ENCODE measurements at places on chromosomes 13 and 19. TPM values are rescaled to one million over a fixed set of nuclear protein-coding genes. Genes with fewer than 3 reads are reported as not detected.

The C5AR2 gene
- total RNA-seq, result 0.21 TPM

DNA sequence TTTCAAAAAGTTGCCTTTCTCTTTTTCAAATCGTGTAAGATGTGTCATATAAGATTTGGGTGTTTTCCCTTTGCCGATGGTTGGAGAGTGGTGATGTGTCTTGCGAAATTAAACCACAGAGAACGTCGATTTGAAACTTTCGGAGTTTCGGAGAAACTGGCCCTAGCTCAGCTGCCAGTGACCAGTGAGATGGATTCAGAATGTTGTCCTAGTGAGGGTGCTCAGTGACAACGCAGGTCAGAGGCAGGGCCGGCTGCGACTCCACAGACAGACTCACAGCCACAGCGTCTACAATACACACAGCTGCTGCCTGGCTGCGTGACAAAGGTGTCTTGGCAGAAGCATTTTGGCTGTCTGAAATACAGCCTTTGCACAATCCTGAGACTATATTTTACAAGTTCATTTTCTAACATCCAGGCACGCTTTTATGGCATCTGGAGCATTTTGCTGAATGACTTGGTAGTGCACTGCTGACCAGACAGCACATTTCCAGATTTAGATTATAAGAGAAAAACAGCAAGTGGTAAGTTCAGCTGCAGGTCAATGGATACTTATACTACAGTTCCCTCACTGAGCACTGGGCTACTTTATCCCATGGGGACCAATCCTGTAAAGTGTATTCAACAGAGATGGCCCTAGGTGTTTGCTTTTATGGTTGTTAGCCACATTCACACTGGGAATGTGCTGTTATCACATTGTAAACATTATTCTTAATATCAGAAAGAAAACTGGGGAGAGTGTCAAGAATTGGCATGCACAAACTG is 207.5 kb downstream of the KCNRG start:
- H3K27ac ChIP-seq, result no peak overlapping the region
- H3K36me3 ChIP-seq, result no peaks in the 10 kb centered on the region
- no peak overlapping the region for H3K4me3 ChIP-seq
- peaks cover 12% of the 10 kb centered on the region for H3K27me3 ChIP-seq
- H3K4me1 ChIP-seq, result peaks cover 17% of the 10 kb centered on the region

DNA sequence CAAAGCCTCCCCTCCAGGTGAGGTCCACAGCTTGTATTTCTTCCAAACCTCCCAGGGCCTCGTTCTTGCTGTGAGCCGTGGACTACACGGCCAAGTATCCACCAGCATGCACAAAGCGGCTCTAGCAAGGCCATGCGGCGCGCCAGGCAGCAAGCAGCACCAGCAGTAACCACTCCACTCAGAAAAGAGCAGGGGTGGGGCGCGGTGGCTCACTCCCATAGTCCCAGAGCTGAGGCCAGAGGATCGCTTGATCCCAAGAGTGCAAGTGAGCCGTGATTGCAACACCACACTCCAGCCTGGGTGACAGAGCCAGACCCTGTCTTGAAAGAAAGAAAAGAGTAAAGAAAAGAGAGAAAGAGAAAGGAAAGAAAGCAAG is 4.7 kb downstream of the CCDC8 start:
- H3K36me3 ChIP-seq, result no peaks in the 10 kb centered on the region
- no peak for DNase-seq

DNA sequence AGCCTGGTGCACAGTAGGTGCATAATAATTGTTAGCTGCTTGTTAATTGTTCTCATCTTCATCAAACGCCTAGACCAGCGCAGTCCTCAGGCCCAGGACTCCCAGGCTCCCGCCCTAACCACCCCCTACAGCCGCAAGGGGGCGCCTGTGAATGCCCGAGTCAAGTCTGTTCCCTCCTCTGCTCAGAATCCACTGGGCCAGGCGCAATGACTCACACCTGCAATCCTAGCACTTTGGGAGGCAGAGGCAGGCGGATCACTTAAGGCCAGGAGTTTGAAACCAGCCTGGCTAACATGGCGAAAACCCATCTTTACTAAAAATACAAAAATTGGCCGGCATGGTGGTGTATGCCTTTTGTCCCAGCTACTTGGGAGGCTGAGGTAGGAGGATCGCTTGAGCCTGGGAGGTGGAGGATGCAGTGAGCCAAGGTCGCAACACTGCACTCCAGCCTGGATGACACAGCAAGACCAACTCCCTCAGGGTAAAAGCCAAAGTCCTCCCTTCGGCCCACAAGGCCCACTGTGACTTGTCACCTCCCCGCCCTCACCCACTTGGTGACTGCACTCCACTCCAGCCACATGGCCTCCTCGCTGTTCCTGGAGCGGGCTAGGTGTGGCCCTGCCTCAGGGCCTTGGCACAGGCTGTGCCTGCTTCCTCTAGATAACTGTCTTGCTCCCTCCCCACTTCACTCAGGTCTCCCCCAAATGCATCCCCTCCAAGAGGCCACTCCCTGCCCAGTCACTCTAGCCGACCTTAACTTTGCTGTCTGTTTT is 9.1 kb downstream of the ZNF653 start:
- peak; percentile 73 for DNase-seq
- H3K27me3 ChIP-seq, result no peaks in the 10 kb centered on the region
- H3K4me1 ChIP-seq, result peaks cover 4% of the 10 kb centered on the region
- H3K36me3 ChIP-seq, result peaks cover 15% of the 10 kb centered on the region
- H3K27ac ChIP-seq, result peak overlapping the region; percentile 16

DNA sequence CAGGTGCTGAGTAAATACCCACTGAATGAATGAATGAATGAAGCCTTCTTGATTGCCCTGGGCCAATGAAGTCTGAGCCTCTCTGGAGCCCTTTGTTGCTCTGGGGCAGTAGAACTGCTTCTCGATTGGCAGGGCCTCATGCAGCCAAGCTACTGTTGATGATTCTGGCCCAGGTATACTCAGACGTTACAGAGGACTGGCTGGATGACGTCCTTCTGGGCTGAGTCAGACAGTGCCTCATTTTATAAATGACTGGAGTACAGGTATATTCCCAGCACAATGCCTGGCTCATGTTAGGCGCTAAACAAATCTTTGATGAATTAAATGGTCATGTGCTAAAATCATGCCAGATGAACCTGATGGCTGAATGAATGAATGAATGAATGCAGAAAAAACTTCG is 243.8 kb upstream of the MAB21L1 start:
- H3K4me3 ChIP-seq, result no peak overlapping the region
- H3K36me3 ChIP-seq, result no peaks in the 10 kb centered on the region
- H3K27me3 ChIP-seq, result peaks cover 4% of the 10 kb centered on the region
- DNase-seq, result no peak
- H3K27ac ChIP-seq, result no peak overlapping the region

- H3K27me3 ChIP-seq, result no peaks in the 10 kb centered on the region
These were observed 491.3 kb upstream of the KLF12 start for GRCh38 chr13:74625541-74625940.

GRCh38 chr13:97977982-97978381 is 24.5 kb downstream of the IPO5 start:
- H3K4me3 ChIP-seq, result peak overlapping the region; percentile 94
- H3K27ac ChIP-seq, result no peak overlapping the region
- H3K4me1 ChIP-seq, result peaks cover 47% of the 10 kb centered on the region
- DNase-seq, result no peak
- peaks cover 17% of the 10 kb centered on the region for H3K36me3 ChIP-seq
- no peaks in the 10 kb centered on the region for H3K27me3 ChIP-seq

DNA sequence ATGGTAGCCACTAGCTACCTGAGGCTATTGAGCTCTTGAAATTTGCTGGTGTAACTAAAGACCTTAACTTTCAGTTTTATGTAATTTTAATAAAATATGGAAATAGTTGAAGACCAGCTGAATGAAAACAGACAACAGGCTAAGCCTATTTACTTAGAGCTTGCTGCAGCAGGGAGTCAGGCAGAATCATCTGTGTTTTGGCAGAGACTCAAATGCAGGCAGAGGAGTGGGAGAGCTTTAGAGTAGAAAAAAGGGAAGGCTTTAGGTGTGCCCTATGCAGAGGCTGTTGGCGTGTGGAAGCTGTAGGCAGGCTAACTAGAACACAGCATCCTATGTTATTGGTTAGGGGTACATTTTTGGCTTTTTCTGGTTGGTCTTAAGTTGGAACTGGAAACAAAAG is 304.9 kb upstream of the NBEA start:
- no peak overlapping the region for H3K27ac ChIP-seq
- H3K4me1 ChIP-seq, result no peaks in the 10 kb centered on the region
- no peaks in the 10 kb centered on the region for H3K27me3 ChIP-seq
- H3K4me3 ChIP-seq, result no peak overlapping the region
- no peaks in the 10 kb centered on the region for H3K36me3 ChIP-seq

DNA sequence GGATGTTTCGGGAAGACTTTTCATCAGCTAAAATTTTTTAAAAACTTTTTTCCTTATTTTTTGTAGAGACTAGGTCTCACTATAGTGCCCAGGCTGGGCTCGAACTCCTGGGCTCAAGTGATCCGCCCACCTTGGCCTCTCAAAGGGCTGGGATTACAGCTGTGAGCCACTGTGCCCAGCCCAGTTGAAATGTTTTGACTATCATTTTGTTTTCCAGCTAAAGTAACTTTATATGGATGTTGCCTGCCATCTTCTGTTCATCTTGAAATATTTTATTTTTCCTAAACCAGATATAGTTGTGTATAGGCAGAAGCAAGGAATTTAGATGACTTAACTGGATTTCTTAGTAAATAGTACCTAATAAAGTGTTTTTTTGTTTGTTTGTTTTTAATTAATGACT is 7.0 kb downstream of the CAB39L start:
- H3K4me3 ChIP-seq, result no peak overlapping the region
- no peaks in the 10 kb centered on the region for H3K4me1 ChIP-seq
- no peak for DNase-seq
- H3K36me3 ChIP-seq, result no peaks in the 10 kb centered on the region

The LSM7 gene
- 144 TPM for total RNA-seq

The APC2 gene
- not detected for total RNA-seq

GRCh38 chr13:73194310-73194709 is 135.5 kb downstream of the KLF5 start:
- no peak overlapping the region for H3K27ac ChIP-seq
- peaks cover 10% of the 10 kb centered on the region for H3K4me1 ChIP-seq
- no peak for DNase-seq
- no peak overlapping the region for H3K4me3 ChIP-seq
- peaks cover 2% of the 10 kb centered on the region for H3K27me3 ChIP-seq

The GPC5 gene
- not detected for total RNA-seq

DNA sequence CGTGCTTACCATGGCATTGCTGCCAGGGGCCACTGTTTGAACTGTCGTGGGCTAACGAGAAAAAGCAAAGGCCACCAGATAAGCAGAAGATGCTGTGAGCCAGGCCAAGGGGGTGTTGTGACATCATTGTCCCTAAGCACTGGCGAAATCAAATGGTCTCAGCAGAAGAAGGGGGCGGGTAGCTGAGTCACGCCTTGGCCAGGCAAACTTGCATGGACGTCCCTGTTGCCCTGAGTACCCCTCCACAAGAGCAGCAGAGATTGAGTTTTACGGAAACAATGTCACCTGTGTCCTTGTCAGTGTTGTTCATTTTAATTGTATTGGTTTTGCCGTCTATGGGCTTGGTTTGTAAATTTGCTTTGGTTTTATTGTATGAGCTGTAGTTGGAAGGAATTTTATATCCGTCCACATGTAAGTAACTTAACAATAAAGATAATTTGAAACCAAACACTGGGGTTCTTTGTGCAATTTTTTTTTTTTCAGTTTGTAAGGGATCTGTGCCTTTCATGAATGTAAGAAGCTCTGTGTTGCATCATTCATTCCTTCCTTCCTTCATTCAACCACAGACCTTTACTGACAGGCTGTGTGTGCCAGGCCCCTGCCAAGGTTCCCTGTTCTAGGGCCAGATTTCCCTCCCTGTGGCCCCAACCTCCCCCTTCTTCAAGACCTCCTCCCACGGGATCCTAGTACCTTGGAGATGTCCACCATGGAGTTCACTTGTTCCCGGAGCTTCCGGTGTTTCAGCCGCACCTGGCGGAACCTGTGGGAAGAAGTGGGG is 12.3 kb downstream of the KCNN4 start:
- no peak overlapping the region for H3K4me3 ChIP-seq
- no peaks in the 10 kb centered on the region for H3K27me3 ChIP-seq

The DENND1C gene
- total RNA-seq, result 94.1 TPM

The PRR22 gene
- 6.0 TPM for total RNA-seq

DNA sequence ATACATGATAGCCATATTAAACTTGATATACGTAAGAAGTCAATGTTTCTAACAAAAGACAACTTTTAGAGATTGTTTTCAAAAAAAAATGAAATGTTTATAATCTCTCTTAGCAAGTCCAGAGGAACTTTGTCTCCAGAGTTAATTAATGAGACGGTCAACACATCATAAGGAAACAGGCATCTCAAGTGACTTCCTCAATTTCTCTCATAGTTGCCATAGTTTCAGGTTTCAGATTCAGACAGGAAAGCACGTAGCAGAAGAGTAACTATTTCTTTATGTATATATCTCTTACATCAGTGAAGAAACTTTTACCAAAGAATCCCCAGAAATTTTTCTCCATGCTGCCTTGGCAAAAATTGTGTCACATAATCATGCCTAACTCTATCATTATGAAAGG is 159.6 kb upstream of the ATXN8OS start:
- no peak overlapping the region for H3K4me3 ChIP-seq
- H3K4me1 ChIP-seq, result no peaks in the 10 kb centered on the region
- DNase-seq, result no peak
- H3K27ac ChIP-seq, result no peak overlapping the region
- no peaks in the 10 kb centered on the region for H3K36me3 ChIP-seq
- H3K27me3 ChIP-seq, result no peaks in the 10 kb centered on the region

DNA sequence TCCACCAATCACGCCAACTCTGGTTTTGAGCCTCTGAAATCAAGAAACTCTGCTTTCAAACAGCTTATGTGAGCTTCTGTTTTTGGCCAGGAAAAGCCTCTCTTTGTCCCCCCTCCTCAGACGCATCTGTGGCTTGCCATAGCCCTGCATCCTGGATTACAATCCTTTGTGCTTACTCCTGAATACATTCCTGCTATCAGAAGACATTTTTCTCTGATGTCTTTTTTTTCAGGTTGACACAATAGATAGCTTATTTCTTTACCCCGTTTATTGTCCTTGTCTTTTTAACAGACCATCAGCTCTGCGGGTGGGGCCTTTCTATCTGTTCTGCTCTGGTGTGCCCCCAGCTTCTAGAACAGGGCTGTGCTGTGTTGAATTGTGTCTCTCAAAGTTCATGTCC is 11.0 kb downstream of the PNMA8B start:
- H3K4me1 ChIP-seq, result peaks cover 4% of the 10 kb centered on the region
- H3K27ac ChIP-seq, result no peak overlapping the region
- peaks cover 37% of the 10 kb centered on the region for H3K27me3 ChIP-seq

DNA sequence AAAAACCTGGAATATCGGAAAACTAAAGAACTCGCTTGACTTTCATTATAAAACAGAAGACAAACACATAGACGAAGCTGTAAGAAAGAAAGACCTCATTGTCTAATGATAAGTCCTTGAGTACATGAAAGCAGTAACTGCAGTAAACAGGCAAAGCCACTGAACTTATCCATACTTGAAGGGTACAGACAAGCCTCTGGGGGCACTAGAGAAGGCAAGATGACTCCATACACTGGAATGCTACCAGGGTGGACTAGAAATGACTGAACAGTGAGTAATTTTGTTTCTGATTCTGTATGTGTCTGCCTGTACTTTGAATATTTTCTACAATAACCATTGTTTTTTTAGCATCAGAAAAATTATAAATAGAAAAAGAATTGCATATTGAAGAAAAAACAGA is 507.9 kb downstream of the UQCRFS1 start:
- no peak overlapping the region for H3K4me3 ChIP-seq
- H3K36me3 ChIP-seq, result no peaks in the 10 kb centered on the region
- no peaks in the 10 kb centered on the region for H3K4me1 ChIP-seq
- H3K27me3 ChIP-seq, result peaks cover 5% of the 10 kb centered on the region

Data from activated CD8-positive, alpha-beta T cell treated with anti-CD3 and anti-CD28 coated beads, Interleukin-2, amount 10 ng/mL, durations not matched to agents 7 days and 5 days (primary cell).